Posterior cingulate gyrus (tissue), 11 donors: ENCODE measurements at places on chromosomes 5 and 9.

DNA sequence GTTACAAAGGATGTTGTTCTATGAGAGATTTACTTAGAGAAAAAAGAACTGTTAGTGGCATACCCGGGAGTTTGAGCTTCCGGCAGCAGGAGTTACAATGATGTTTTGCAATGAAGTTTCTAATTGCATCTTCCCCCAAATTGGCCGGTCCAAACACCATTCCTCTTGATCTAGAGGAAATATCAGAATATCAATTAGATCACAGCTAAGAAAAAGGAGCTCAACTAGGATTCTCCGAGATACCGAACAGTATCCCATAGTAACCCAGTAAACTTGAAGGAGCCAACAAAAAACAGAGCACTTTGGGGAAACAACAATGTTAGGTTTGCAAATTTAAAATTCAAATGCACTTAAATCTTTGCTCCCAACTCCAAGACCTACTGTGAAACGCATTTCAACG lies 159.5 kb downstream of the TRPM6 start:
- no peak for DNase-seq

DNA sequence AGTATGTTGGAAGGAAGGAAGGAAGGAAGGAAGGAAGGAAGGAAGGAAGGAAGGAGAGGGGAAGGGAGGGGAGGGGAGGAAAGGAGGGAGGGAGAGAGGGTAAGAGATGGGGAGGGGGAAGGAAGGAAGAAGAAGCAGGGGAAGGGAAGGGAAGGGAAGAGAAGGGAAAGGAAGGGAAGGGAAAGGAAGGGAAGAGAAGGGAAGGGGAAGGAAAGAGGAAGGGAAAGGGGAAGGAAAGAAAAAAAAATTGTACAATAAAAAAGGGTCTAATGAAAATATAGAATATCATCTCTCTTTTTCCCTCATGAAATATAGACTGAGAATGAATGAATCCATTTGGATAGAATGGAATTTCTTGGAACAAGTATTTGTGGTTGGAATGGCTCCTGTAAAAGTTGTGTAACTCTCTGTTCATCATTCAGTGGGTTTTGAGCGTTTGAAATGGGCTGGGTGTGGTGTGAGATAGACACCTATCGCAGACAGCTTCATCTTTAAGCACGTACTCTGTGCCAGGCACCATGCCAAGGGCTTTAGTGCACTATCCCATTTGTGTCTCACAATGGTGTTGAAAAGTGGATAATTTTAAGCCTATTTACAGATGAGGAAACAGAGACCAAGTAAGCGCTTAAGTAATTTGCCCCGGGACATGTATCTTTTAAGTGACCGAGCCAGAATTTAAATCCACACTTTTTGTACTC lies 11.6 kb upstream of the PAPPA start:
- no peak for DNase-seq

GRCh38 chr5:142915813-142916424 lies 145.7 kb downstream of the ARHGAP26 start:
- no peak for DNase-seq

- DNase-seq = no peak
These were observed 4.7 kb upstream of the ZFR start for GRCh38 chr5:32449262-32449661.

DNA sequence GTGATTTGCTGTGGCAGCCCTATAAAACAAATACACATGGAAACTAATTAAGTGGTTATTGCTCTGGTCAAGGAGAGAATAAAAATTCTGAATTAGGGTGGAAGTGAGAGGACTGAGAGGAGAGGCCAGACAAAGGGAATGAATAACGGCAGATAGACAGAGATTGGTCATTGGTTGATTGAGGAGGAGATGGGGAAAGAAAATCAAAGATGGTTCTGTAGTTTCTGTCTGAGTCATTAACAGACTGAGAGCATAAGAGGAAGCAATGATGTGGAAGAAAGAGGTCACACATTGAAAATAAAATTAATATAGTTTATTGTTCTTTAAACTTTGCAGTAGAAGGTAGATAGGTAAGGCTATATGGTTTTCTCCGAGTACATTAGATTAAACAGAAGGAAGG lies 469.8 kb downstream of the ACTL7B start:
- DNase-seq = no peak

DNA sequence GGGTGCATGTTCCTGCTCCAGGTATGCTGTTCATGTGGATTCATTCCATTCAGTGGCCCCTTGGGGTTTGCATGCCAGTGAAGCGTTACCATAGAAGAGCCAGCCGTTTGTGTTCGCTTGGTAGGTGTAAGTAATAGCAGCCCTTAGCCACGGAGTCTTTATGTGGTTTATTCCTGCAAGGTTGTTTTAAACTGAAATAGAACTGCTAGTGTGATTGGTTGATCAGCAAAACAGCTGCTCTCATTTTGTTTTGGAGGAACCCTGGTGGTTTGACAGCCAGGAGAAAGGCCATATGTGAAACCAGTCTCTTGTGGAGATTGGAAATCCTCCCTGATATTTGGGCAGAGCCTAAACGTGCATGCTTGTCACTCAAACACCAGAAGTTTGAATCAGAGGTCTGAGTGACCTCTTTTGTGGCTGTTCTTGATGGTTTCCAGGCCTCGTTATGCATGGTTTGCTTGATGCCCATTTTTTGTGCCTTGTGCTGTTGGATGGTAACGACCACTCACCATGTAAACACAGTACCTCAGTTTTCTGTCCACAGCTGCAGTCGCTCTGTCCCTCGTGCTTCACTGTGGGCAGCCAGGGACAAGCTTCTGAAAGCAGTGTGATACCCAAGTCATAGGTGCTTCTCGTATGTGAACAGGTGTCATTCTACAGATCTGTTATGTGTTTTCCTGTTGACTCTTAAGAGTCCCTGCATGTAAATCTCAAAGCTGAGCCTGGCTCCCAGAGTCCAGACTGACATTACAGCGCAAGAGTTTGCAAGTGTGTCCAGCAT lies 58.3 kb upstream of the NXNL2 start:
- no peak for DNase-seq

GRCh38 chr9:20394969-20395368 lies 227.3 kb downstream of the MLLT3 start:
- DNase-seq = no peak

GRCh38 chr5:58497386-58497785 lies 6.2 kb downstream of the GAPT start:
- DNase-seq = no peak

DNA sequence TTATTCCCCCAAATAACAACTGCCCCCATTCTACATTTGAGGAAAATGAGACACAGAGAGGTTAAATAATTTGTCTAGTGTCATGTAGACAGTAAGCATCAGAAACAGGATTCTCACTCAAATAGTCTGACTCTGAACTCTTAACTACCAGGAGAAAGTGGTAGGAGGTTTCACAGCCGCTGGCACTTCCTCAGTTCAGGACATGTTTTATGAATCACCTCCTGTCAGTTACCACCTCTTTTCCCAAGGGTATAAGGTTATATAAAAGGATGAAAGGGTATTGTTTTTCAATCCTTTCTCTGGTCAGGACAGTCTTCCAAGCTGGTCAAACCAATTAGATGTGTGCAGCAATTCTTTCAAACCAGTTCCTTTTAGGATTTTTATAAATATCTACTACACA lies 52.1 kb downstream of the TSSK1B start:
- no peak for DNase-seq

DNA sequence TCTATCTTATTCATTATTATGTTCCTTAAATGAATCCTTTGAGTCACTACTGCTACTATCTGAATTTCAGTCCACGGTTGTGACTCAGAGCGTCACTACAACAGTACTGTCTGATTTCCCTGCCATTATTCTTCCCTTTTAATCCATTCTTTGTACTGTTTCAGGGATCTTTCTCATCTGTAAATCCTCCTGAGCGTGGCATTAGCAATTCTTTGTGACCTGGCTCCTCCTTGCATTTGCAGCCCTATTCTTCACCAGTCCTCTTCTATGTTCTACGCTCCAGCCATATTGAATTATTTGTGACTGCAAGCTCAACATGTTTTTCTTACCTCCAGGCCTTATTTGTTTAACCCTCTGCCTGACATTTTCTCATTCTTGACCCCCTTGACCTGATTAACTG lies 5.9 kb downstream of the PRPF4 start:
- DNase-seq = no peak

GRCh38 chr5:111738118-111738517 lies 18.9 kb downstream of the NREP start:
- DNase-seq = no peak

GRCh38 chr5:96292582-96293247 lies 140.3 kb downstream of the PCSK1 start:
- no peak for DNase-seq
